ENCODE measurements at places on chromosomes 12 and 14.

DNA sequence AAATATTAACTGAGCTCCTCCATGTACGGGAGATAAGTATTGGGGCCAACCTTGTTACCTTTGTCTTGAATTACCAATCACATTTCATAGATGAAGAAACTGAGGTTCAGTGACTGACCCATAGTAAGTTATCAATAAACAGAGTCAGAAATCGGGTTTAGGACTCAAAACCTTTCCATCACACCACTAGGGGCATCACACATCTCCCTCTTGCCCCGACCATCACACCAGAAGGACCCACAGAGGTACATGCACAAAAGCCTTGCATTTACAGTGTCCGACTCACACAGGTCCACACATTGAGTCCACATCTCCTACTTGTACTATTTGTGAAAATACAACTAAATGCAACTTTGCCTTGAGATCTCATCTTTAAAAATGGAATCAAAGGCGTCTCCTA is 29.4 kb downstream of the KCNA5 start:
- no peak for DNase-seq

DNA sequence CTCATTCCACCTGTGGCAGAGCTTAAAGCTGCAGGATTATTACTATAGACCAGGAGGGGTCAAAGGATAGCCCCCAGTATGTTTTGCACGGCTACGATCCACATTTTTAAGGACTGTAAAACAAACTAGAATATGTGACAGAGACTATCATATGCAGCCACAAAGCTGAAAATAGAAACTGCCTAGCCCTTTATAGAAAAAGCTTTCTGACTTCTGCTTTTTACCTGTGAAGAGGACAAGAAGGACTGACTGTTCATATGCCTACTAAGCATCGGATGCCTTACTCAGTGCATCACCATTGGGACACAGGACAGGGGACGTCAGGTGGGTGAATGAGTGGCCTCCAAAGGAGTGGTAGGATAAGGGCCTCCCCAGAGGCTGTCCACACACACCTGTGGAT is 29.8 kb downstream of the SPTB start:
- no peak for DNase-seq

DNA sequence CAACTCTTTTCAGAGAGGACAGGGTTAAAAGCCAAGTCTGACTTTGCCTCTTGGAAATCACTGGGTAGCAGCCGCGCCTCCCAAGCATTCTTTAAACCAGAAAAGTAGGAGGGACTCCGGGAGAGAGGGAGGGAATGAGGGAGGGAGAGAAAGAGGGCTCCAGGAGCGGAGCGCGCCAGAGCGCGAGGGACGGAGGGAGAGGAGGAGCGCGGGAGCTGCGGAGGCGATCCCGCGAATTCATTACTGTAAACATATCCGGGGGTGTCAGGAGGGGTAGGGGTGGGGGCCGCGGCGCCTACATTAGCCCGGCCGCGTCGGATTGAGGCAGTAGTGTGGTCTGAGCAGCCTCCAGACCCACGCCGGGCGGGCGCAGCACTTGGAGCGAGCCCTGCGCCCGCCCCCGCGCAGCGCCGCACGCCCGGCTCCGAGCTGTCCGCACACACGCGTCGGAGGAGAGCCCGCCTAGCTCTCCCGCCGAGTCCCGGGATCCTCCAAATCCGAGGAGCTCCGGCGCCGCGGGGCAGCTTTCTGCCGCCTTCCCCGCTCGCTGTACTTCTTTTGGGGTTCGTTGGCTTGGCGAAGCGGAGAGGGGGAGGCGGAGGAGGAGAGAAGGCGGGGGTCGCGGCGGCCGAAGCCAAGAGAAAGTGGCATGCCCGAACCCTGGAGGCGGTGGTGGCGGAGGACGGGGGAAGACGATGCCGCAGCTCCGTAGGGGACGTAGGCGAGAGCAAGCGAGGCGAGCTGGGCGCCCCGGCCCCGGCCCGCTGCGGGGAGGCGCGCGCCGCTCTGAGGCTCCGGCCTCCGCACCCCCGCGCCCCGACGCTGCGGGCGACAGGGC is 3.3 kb downstream of the FLRT2 start:
- DNase-seq = peak; percentile 45

GRCh38 chr12:54375259-54375579 is 9.3 kb downstream of the ZNF385A start:
- no peak for DNase-seq

DNA sequence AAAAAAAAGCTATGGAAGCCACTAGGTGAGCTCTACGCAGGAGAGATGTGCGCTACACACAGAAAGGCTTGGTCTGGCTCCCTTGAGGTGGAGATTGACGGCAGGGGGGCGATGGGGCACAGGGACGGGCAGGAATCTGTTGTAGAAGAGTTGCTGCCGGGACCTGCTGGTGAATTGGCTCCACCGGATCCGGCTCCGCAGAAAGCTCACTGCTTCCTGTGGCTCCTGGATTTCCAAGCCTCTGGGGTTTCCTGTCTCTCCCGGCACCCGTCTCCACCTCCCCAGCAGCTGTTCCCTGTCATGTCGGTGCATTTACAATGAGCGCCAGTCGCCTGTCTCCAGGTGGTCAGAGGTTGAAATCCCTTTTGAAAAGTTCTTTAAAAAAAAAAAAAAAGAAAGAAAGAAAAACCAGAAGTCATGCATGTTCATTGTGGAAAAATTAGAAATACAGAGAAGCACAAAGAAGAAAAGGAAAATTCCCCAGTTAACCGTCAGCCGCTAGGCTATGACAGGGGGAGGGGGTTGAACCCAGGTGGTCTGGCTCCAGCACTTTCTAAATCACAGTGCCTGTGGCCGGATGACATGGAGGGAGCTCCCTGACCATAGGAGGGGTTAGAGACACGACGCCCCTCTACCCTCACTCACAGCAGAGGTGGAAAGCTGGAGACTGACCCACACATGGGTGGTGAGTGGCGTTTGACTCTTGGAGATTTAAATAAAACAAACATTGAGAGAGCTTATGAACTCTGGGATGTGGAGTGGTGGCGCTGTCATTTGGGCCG is 20.8 kb downstream of the FAM222A start:
- DNase-seq = no peak

DNA sequence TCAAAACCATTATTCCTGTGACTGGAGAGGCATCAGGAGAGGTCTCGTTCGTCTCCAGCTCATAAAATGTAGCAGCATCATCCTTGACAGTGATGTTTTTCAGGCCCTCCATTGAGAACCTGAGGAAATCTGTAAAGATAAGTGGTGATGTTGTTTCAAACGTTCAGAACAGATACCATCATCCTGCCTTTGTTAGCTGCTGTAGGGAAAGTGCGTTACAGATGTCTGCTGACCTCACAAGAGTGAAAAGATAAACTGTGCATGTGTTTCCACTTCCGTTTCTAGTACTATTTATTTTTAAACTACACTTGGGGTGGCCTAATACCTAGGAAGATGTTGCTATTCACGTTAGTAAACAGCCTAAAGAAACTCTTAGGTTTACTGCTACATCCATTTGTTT is 28.4 kb downstream of the BCL2L14 start:
- no peak for DNase-seq

DNA sequence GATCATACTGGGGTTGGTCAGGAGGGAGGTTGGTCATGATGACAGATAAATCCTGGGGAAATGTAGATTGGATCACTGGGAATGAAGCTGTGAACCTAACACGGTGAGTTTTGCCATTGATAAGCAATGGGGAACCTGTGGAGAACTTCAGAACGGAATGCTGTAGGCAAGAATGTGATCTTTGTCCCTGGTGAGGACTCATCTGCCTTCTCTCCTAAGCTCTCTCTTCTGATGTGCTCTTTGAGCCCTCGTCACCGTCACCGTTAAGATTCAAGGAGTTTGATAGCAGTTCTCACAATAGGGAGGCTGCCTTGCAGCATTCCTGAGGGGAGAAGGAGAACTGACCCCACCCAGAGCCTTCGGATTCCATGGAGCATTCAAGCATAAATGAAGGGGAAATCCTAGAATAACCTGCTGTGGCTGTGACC is 217.6 kb downstream of the ANO6 start:
- no peak for DNase-seq

- DNase-seq = no peak
These were observed 635.4 kb upstream of the ATXN7L3B start for GRCh38 chr12:73902260-73902659.

DNA sequence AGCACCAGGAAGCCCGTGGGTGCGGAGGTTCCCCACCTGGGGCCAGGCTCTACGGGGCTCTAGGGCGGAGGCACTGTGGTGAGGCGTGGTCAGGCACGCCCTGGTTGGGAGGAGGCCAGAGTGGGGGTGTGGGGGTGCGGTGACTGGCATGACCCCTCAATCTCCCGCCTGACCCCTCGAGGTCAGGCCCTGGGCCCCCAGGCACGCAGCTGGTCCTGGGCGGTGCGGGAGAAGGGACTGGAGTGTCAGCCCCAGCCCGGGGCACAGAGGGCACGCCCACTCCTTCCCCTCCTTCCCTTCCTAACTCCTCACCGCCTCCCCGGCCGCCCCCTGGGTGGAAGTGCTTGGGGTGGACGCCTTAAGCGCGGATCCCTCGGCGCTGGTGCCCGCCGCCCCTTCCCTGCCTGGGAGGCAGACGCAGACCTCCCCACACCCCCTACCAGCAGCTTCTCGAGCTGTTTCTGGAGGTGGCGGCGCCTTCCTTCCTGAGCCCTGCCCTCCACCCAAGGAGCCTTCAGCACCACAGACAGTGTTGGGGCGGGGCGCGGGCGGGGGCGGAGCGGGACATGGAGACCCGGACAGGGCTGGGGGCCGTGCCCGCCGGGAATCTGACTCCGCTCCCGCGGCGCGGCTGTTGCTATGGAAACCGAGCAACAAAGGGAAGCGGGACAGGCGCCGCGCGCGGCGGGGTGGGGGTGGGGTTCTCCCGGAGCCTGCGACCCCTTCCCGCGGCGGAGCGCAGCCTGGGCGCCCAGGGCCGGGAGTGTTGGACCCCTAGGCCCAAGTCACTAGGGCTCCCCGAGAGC is 741 bp upstream of the CRIP2 start:
- DNase-seq = peak; percentile 81

DNA sequence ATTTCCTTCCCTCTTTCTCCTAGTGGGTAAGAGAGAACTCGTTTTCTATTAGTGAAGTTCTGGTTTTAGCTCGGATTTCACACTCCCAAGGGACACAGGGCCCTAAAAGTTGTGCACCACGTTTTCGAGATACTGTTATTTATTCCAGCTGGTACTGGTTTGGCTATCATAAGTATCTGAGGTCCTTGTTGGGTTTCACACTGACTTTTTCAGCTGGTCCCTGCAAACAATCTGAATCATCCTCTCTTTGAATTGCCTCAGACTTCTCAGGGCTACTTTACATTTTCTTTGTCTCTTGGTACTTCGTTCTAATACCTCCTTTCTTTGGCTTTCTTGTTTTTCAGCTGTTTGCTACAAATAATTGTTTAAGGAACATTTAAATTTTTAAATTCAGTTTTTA is 75.7 kb downstream of the SCN8A start:
- no peak for DNase-seq

- peak; percentile 74 for DNase-seq
These were observed 103.0 kb downstream of the SAMD4A start for GRCh38 chr14:54669721-54670561.

- no peak for DNase-seq
These were observed 2.5 kb upstream of the RAP1B start for GRCh38 chr12:68608191-68608590.

DNA sequence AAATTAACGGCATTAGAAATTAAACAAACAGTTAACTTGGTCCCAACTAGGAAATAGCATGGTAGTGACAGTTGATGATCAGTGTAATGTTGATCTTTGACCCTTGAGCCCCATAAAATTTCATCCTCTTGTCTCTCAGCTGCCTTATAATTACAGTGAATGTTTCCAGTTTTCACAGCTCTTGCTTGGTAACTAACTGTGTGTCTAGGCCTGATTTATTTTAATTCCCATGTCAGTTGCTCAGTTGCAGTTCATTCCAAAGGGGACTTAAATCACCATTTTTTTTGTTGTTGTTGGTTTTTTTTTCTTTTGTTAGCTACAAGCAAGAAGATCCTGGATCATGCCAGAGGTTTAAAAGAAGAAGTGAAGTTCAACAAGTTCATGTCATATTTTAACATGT is 1883.7 kb upstream of the FLRT2 start:
- no peak for DNase-seq

DNA sequence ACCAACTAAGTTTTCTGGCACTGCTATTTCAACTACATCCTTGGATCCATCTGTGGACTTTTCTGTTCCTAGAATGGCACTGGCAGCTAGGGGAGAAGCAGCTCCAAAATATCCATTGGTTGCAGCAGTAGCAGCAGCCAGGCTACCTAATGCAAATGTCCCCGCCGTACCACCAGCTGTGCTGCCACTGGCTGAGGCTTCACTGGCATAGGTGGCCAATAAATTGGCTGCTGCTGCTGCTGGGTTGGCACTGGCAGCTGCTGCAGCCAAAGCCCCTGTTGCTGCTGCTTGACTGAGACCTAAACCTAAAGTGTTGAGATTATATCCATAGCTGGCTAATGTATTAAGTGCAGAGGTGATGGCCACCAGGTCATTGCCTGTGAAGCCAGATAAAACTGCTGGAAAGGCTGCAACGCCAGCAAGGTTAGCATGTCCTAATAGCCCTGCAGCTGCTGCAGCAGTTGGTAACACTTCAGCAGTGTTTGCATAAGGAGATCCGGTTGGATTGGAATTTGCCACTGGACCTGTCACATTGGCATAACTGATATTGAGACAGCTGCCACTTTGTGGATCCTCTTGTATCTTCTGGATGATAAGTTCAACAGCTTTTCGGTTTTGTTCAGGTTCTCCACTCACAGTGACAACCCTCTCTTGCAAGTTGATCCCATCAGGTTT is 149.5 kb downstream of the NOVA1 start:
- DNase-seq = no peak

- no peak for DNase-seq
These were observed 630 bp downstream of the ALDH1L2 start for GRCh38 chr12:105083551-105084105.

DNA sequence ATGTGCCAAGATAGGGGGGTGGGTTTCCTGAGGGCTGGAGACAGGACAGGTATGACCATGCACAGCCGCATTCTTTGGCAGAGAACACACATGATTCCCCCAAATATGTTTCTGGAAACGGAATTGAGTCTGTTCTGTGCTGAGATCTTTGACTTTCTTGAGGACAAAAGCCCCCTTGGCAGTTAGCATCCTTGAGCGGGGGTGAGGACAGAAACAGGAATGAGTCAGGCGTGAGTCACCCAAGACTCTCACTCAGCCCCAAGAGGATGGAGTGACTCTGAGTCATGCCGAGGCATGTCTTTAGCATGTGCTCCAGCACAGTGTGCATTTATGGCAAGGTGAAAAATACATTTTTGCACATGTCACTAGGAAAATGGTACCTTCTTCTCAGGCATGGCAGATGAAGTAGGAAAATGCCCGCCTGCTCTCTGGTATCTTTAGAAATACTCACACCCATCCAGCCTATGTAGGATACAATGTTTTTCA is 52.1 kb downstream of the DAD1 start:
- DNase-seq = peak; percentile 80

GRCh38 chr14:29918981-29919380 is 8.7 kb downstream of the PRKD1 start:
- DNase-seq = no peak

All from HTR-8/SVneo (cell line).